ENCODE measurements at places on chromosomes 2 and 18. TPM values are rescaled to one million over a fixed set of nuclear protein-coding genes. Genes with fewer than 3 reads are reported as not detected.

DNA sequence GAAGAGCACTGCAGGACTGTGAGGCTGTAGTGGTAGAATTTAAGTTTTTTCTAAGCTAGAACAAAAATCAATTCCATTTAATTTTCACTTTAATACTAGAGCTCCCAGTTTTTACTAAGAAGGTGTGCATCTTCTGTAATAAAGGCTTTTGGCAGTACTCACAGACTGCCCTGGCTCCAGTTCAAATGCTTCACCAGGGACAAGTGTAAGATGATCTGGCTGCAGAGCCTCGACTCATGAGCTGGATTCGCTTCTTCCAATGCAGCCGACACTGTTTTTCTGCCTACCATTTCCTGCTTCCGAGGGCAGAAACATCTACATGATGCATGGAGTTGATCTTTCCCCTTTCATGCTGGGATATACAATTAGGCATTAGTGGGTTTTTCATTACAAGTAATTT is 87.0 kb downstream of the FARSB start:
- H3K27me3 ChIP-seq, result no peaks in the 10 kb centered on the region
- peaks cover 22% of the 10 kb centered on the region for H3K4me1 ChIP-seq
- H3K36me3 ChIP-seq, result no peaks in the 10 kb centered on the region
- DNase-seq, result no peak
- no peak overlapping the region for H3K4me3 ChIP-seq

PCARE gene
- total RNA-seq, result 0.66 TPM

DNA sequence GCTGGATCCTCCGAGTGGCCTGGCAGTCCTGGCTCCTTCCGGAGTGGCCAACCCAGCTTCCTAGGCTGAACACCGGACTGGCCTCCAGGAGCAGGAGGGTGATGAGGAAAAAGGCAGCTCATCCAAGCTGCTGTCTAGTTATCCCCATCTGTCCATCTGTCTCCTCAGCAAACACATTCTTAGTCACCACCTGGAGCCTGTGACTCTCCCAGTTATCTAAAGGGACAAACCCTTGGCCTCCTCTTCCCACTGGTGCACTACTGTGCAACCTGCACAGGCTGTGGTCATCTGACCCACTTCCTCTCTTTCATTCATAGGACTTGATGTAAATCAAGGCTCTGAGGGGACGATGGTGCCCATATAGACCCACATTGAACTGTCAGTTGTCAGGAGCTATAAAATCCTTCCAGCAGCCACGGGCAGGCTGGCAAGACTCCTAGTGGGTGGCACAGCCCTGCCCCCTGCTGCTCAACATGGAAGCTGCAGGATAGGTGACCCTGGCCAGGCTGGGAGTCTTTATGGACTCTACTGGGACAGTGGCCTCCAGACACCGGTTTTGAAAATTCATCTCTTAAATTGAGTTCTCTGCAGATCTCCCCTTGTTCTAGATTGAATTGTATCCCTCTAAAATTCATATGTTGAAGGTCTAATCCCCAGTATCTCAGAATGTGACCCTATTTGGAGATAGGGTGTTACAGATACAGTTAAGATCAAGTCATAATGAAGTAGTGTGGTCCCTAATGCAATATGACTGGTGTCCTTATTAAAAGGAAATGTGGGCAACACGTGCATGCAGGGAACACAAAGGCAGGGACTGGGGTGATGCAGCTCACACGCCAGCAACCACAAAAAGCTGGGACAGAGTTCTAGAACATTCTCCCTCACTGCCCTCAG is 29.3 kb upstream of the DUSP2 start:
- H3K27me3 ChIP-seq, result peaks cover 8% of the 10 kb centered on the region
- H3K4me1 ChIP-seq, result peaks cover 13% of the 10 kb centered on the region
- peak overlapping the region; percentile 91 for H3K27ac ChIP-seq
- peaks cover 4% of the 10 kb centered on the region for H3K36me3 ChIP-seq
- H3K4me3 ChIP-seq, result peak overlapping the region; percentile 27
- peak; percentile 89 for DNase-seq

GRCh38 chr2:38129987-38130386 is 54.0 kb upstream of the CYP1B1 start:
- no peak for DNase-seq
- peaks cover 14% of the 10 kb centered on the region for H3K36me3 ChIP-seq
- H3K27ac ChIP-seq, result no peak overlapping the region
- peaks cover 1% of the 10 kb centered on the region for H3K27me3 ChIP-seq
- no peaks in the 10 kb centered on the region for H3K4me1 ChIP-seq

DRC1 gene
- total RNA-seq, result 2.3 TPM

GRCh38 chr2:10160203-10160955 is 37.8 kb downstream of the RRM2 start:
- H3K4me3 ChIP-seq, result no peak overlapping the region
- H3K36me3 ChIP-seq, result no peaks in the 10 kb centered on the region
- H3K27ac ChIP-seq, result no peak overlapping the region
- peaks cover 11% of the 10 kb centered on the region for H3K27me3 ChIP-seq
- peaks cover 20% of the 10 kb centered on the region for H3K4me1 ChIP-seq
- no peak for DNase-seq

DNA sequence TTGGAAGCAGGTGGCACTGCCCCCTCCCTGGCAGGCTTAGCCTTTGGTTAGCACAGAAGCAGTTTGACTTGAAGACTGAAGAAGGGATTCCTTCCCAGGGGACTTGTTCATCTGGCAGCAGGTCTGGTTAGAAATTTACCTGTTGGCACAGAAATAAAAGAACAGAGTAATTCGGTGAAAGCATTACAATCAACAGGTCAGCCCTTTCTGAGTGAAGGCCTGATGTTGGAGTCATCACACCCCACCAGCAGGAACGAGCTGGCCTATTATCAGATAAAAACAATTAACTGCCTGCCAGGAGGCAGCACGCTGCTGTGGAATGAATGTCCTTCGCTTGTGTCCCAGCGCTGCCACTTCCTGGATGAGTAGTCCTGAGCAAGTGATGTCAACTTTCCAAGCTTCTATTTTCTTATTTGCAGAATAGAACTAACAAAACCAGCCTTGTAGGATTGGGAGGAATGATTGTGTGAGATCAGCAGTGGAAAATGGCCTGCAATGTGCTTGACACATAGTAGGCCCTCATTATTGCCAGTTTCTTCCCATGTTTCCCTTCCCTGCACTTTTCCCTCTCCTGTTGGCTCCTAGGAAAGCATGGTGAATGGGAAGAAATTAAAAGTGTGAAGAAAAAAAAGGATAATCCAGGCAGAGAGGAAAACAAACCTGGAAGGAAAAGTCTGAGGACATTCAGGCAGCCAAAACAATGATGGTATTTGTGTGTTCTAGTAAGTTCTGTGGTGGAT is 29.0 kb downstream of the LGALSL start:
- H3K27me3 ChIP-seq, result no peaks in the 10 kb centered on the region
- H3K36me3 ChIP-seq, result no peaks in the 10 kb centered on the region
- no peak overlapping the region for H3K4me3 ChIP-seq
- no peak overlapping the region for H3K27ac ChIP-seq
- no peak for DNase-seq

DNA sequence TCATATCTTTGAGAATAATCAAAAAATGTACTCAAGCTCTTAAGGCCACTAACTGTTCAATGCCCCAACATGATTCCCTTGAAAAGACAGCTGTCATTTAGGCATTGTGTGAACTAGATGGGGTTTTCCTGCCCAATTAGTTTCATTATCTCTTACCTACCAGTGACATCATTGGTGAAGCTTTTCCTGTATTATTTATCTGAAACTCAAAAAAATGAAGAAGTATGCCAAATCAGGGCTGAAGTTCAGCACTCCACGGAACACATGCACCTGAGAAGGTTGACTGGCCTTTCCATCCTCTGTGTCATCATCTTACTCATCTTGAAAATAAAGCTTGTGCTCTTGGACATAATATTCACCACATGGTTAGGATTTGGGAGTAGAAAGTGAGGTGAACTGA is 126.4 kb downstream of the TXNL1 start:
- H3K27me3 ChIP-seq, result peaks cover 3% of the 10 kb centered on the region
- no peak for DNase-seq

SLC4A1AP gene
- total RNA-seq, result 24.7 TPM

- no peak overlapping the region for H3K27ac ChIP-seq
- H3K4me3 ChIP-seq, result no peak overlapping the region
- peaks cover 23% of the 10 kb centered on the region for H3K4me1 ChIP-seq
- DNase-seq, result peak; percentile 49
Measured at GRCh38 chr2:30147196-30147714, 448 bp downstream of the YPEL5 start.

- DNase-seq, result peak; percentile 49
- no peaks in the 10 kb centered on the region for H3K36me3 ChIP-seq
- peak overlapping the region; percentile 82 for H3K27ac ChIP-seq
- H3K4me1 ChIP-seq, result peaks cover 39% of the 10 kb centered on the region
- peaks cover 9% of the 10 kb centered on the region for H3K27me3 ChIP-seq
Measured at GRCh38 chr2:17334300-17334699, 183.9 kb downstream of the RAD51AP2 start.

GRCh38 chr2:45264227-45265225 is 255.3 kb upstream of the SIX2 start:
- H3K27me3 ChIP-seq, result no peaks in the 10 kb centered on the region
- H3K36me3 ChIP-seq, result peaks cover 7% of the 10 kb centered on the region
- no peak for DNase-seq
- H3K4me1 ChIP-seq, result peaks cover 20% of the 10 kb centered on the region
- no peak overlapping the region for H3K4me3 ChIP-seq
- no peak overlapping the region for H3K27ac ChIP-seq

GRCh38 chr2:162795312-162795711 is 43.3 kb downstream of the KCNH7 start:
- no peak overlapping the region for H3K27ac ChIP-seq
- no peaks in the 10 kb centered on the region for H3K36me3 ChIP-seq
- no peaks in the 10 kb centered on the region for H3K4me1 ChIP-seq
- no peak overlapping the region for H3K4me3 ChIP-seq
- H3K27me3 ChIP-seq, result peaks cover 2% of the 10 kb centered on the region
